NCI-H1092 (cell line): ENCODE measurements at places on chromosomes 12 and 14.
A peak's percentile ranks its signal among the peaks of the same experiment; 100 is the strongest.

- no peak for DNase-seq
Observed at GRCh38 chr12:26493656-26494055, 298.3 kb downstream of the SSPN start.

GRCh38 chr12:71967211-71967610 lies 28.6 kb downstream of the TPH2 start:
- DNase-seq: no peak

- DNase-seq: no peak
Observed at GRCh38 chr12:2383325-2384028, 330.7 kb downstream of the CACNA1C start.

DNA sequence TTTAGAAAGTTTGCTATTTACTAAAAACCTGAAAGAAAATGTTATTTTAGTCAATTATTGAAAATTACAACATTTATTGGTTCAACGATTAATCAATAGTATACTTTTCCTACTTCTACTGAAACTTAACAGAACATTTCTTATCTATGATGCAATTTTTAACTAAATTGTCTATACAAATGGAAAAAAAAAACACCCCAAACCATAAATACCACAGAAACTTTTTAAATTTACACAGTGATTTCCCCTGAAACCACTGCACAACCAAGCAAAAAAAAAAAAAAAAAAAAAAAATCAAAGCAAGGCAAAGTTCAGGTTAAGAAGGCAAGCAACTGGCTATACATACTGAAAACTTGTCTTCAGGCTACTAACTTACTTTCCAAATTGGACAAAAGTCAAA lies 71.9 kb upstream of the POC1B start:
- DNase-seq: no peak

DNA sequence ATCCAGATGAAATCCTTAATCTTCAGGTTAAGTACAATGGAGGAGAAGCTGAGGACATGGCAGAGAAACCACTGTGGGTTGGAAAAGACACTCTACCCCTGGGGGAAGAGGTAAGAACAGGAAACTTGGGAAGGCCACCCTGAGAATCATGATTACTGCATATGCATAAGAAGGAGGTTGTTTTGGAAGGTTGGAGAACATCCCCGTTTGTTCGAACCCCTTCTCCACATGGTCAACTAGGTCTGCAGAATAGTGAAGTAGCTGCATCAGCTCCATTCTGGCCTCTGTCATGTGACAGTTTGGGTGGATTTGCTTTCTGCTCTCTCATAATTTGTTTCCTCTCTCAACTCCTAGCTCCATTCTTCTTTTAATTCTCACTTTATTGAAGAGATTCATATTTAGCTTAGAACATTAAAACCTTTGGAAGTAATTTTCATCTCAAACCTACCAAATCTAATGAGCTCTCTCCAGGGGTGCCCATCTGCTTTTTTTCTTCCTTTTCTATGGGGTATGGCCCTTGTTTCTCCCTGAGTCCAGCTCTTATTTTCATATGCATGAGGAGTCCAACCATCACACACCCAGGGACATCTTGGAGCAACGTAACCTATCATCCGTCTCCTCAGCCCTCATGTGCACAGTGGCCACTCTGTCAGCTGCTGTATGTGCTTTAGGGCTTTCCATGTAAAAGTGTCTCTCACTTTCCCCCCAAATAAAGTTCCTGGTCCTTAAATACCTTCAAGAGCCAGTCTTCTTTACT lies 820.3 kb downstream of the TMEM121 start:
- DNase-seq: no peak

DNA sequence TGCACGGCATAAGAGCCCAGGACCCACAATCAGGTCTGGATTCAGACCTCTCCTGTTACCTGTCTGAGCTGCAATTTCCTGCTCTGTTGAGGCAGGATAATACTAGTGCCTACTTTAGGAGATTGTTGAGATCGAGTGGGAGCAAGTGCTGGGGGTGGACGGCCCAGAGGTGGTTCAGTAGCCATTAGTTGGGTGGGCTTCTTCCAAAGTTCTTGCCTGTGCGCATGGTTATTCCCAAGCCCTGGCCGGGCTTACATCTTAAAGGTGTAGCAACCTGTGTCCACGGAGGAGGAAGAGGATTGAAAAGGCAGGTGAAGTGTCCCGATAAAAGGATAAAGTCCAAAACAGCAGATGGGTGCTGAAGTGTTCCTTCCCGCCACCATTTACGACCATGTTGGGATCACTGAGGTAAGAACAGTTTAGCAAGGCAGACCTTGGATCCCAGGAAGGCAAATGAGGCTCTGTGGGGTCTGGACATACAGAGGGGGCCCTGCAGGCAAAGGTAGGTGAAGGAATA lies 33.8 kb downstream of the ACACB start:
- DNase-seq: no peak

GRCh38 chr14:57848786-57849185 lies 17.1 kb downstream of the SLC35F4 start:
- DNase-seq: no peak

GRCh38 chr12:92550661-92551060 lies 152.1 kb upstream of the PLEKHG7 start:
- no peak for DNase-seq

- peak; percentile 71 for DNase-seq
Observed at GRCh38 chr14:23327947-23328744, 6.9 kb downstream of the PABPN1 start.

GRCh38 chr14:92846162-92846897 lies 52.2 kb downstream of the GOLGA5 start:
- no peak for DNase-seq

DNA sequence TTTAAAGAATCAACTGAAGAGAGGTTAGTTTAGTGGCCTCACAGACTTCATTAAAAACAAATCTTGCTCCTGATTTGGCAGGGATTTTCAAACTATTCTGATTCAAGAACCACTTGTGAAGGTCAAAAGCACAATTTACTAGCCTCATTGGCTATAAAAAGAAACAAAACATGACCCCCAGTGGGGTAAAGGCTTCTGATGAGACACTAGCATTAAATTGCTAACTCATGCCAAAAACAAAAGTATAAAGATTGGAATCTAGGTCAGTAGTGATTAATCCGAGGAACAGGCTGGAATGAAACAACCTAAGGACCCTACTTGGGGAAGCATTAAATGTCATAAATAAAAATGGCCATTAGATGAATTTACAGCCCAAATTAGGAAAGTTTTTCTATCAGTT lies 312.3 kb downstream of the PAWR start:
- no peak for DNase-seq
